ENCODE measurements at places on chromosomes 5 and 9. TPM values are rescaled to one million over a fixed set of nuclear protein-coding genes. Genes with fewer than 3 reads are reported as not detected.

DNA sequence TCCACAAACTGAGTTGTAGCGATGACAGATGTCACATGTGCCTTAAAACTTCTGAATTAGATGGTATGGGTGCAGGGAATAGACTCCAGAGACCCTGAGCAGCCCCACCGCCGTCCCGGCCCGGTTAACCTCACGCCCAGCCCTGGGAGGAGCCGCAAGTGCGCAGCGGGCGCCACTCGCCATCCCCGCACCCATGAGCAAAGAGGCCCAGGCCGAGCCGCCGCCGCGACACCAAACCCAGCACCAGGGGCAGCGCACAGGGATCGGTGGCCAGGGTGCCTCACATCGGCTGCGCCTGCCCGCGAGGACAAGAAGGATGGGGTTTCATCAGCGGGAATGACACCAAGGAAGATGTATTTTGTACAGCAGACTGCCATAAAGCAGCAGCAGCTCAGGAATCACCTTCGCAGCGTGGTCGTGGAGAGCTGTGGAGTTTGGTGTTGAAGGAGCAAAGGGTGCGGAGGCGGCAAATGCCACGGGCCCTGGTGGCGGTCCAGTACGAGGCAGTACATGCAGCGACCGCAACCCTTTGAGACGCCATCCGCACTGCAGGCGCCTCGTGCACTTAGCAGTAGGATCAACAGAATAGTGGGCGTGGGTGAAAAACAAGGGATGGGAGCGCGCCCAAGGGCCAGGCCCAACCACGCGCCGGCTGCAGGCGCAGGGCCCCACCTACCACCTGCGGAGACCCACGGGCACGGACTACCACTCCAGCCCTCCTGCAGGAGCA lies 89.7 kb downstream of the ZNF366 start:
- no peak for DNase-seq

ASPN gene
- polyA plus RNA-seq: 0.53 TPM

DNA sequence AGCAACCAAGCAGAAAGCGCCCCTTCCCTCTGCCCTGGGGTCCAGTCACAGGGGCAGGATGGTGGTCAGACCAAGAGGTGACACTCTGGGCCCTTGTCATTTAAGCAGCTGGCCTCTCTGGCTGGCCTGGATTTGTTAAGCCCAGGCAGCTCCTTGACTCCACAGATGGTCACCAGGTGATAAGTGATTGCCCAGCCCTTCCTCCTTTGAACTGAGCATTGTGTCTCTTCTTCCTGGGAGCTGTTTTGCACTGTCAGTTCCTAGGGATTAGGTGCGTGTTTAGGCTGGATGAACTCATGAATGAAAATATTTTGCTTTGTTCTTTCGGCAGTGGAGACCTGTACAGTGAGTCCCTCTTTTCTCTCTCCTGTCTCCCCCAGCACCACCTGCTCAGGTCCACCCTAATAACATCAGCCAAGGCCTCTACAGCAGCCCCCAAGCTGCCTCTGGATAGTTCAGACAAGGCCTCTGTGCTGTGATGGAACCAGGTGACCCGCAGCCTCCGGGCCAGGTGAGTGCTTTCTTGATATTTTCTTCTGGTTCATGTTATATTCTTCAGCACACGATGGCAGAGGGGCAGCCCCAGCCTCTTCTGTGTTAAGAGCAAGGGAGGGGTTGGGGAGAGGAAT lies 139.7 kb upstream of the PITX1 start:
- DNase-seq: no peak

PCDHGA3 gene
- polyA plus RNA-seq: 0.87 TPM

DNA sequence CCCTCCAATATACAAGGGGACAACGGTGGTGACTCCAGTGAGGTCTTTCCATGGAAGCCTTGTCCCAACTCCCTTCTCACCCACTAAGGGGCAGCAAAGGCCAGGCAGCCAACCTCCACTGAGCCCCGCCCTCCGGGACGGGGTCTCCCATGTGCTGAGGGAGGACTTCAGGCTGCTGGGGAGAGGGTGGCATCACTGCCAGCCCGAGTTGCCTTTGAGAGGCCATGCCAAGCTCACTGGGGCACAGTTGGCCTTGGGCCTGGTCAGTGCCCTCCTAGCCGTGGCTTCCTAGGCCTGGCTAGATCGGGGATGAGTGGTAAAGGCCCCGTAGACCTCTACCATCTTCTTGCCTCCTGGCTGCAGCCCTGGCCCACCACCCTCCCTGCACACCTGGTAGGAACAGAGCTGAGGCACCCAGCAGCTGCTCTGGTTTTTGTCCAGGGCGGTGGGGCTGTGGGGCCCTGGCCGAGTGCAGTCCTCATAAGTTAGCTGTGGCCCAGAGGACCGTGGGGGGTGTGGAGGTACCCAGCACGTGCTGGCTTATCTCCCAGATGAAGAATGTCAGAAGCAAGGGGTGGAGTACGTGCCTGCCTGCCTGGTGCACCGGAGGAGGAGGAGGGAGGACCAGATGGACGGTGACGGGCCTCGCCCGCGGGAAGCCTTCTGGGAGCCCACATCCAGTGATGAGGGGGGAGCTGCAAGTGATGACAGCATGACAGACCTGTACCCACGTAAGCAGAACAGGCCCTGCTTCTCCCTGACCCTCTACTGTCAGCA lies 3.2 kb downstream of the SURF2 start:
- peak; percentile 62 for DNase-seq

DNA sequence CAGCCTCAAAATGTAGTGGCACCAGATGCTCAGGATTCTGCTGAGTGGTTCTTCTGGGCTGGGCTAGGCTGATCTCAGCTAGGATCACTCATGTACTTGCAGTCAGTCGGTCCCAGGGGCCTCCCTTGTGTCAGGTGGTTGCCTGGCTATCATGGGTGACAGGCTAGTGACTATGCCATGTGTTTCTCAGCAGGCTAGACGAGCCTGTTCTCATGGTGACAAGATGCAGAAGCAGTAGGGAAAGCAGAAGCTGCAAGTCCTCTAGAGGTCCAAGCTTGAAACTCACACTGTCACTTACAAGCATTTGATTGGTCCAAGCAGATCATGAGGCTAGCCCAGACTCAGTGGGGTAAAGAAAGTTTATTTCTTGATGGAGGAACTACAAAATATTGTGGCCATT lies 15.2 kb upstream of the KCNMB1 start:
- DNase-seq: no peak

- no peak for DNase-seq
Observed at GRCh38 chr9:126321742-126322141, 4.9 kb upstream of the MVB12B start.

C5orf58 gene
- polyA plus RNA-seq: 0.21 TPM

CMYA5 gene
- polyA plus RNA-seq: 0.73 TPM

- DNase-seq: no peak
Observed at GRCh38 chr5:141771562-141771961, 89.5 kb upstream of the ARAP3 start.

- no peak for DNase-seq
Observed at GRCh38 chr5:17511775-17512325, 6.3 kb upstream of the TAF11L3 start.

DNA sequence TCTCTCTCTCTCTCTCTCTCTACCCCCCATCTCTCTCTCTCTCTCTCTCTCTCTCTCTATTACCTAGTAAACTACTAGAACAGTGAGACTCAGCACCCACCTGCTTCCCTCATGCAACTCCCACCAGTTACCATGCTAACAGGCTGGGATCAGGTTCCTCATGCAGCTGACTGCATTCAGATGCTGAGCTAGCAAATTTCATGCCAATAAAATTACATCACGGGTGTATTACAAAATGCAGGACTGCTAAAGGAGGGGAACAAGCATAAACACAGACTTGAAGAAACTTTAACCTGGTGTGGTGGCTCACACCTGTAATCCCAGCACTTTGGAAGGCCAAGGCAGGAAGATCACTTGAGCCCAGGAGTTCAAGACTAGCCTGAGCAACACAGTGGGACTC lies 76.0 kb downstream of the CEMIP2 start:
- DNase-seq: no peak

GRCh38 chr9:89473762-89474469 lies 24.0 kb downstream of the SEMA4D start:
- DNase-seq: no peak

ACTBL2 gene
- not detected for polyA plus RNA-seq

GAPT gene
- polyA plus RNA-seq: 0.38 TPM
